ENCODE measurements at places on chromosomes 5 and 9. TPM values are rescaled to one million over a fixed set of nuclear protein-coding genes. Genes with fewer than 3 reads are reported as not detected.
A peak's percentile ranks its signal among the peaks of the same experiment; 100 is the strongest.

DNA sequence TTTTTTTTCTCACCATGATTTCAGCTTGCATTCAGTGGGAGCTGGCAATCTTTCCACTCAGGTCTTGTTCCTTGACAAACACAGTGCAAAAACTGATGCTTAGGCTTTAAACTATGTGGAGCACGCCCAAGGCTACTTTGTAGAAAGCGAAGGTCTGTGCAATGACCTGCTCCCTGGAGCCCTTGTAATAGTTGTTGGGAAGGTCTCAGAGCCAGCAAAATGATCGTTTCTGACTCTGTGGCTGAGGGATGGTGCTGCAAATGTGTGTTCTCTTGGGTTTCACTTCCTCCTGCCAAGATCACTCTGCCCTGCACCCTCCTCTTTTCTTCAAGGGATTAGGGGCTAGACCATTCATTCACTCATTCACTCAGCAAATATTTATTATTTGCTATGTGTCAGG is 249.7 kb upstream of the MAP3K1 start:
- DNase-seq = no peak

DNA sequence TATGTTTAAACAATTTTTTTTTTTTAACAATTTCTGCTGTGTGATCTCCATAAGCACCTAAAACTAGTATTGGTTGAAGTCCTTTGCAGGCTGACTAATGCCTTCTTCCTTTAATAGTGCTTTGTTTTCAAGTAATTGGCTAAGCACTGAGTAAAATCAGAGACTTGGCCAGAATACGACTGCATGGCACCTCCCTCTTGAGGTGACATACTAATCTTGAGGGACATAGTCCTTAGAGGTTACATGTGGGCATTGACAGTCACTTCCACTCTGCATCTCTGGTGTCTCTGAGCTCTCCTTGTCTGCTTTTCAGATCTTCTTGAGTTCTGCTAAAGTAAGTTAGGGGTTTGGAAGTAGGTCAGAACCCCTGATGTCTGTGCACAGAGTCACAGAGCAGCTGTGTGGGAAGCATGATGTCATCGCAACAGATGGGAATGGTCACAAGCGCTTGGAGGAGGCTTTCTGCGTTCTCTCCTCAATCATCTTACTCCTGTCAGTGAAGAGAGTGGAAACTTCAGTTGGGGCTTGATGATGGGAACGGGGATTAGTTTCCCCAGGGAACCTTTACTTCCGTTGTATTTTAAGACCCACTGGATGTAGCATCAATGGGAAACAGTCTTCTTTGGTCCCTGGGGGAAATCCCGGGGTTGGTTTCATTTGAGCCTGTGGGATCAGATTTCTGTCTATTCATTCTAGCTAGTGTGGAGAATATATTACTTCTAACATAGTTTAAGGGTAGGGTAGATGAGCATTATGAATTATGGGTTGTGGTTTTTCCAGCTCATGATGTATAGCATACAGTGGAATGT is 136.9 kb downstream of the ARHGAP26 start:
- peak; percentile 96 for DNase-seq

Gene ALDH7A1
- total RNA-seq = 95.2 TPM

Gene FOXD4L5
- 0.13 TPM for total RNA-seq

DNA sequence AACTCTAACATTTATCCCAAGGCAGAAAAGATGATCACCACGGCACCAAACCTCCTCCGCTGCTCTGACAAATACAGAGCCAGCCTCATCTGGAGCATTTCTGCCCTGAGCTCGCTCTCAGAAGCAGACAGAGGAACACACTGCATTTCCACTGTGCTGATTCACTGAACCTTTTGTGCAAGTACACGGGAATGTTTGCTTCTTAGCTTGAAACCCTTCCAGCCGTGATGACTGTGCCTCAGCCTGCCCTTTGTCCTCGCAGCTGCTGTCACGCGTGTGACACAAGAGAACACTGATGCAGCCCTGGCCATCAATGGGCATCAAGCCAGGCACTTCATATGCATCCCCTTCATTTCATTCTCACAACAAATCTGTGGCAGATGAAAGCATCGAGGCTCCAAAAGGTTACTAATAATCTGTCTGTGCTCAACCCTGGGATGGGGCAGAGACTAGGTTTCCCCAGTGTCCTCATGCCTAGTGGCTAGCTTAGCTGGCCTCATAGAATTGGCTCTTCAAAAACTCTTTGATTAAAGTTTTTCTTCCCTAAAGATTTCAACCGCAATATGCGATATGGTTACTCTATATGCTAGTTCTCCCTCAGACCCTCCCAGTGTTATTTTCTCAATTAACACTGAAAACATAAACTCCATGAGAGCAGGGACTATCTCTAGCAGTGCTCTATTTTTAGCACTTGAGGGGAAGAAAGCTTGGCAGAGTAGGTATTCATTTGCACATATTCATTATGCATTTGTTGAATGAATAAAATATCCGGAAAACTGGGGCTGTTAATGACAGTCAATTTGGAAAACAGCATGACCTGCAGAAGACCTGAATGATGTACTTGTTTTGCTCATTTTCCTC is 7.3 kb downstream of the CDC14B start:
- DNase-seq = peak; percentile 53

DNA sequence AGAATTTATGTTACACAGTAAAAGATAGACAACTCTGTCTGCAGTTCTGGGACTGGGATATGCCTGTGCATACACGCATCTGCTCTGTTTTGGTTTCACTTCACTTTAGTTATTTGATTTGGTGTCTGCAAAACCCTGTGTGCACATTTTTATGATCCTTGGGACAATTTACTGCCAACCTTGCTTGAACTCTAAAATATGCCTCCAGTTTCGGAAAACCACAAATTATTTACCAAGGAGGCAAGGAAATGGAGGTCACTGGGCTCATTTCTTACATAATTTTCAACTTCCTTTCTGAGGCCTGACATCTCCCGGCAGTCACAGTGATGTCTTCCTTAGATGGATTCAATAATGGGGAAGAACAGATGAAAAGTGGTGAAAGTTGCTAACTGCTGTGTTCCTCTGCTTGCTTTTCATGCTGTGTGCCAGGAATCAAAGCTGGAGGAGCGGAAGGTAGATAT is 61.2 kb upstream of the TAF11L2 start:
- DNase-seq = peak; percentile 94

DNA sequence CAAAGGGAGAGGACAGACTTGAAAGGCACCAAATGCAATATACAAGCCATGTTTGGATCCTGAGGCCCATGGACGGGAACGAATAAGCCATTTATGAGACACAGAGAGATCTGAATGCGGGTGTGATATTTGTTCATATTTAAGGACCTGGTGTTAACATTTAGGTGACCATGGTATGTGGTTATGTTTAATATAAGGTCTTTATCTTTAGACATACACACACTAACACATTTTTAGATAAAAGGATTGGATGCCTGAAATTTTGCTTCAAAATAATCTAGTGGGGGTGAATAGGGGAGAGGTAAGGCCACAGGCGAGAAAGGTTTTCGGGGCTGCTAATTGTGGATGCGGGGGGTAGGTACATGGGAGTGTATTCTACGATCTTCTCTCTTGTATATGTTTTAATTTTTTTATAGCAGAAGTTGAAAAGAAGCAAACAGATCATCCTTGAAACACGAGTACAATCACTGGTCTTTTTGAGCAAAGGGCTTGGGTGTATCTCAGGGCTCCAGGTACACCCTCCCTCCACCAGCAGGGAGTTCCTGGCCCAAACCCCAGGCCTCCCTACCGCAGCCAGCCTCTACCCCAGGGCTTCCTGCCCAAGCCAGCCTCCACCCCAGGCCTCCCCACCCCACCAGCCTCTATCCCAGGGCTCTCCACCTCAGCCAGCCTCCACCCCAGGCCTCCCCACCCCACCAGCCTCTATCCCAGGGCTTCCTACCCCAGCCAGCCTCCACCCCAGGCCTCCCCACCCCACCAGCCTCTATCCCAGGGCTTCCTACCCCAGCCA is 12.2 kb downstream of the AKNA start:
- DNase-seq = no peak

DNA sequence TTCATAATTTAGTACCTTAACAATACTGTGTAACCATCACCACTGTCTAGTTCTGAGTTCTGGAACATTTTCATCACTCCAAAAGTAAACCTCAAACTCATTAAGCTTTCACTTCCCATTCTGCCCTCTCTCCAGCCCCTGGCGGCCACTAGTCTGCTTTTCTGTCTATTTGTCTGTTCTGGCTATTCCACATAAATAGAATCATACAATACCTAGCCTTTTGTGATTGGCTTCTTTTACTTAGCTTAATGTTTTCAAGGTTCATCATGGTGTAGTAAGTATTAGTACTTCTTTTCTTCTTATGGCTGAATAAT is 138.7 kb downstream of the RAPGEF6 start:
- no peak for DNase-seq

Gene PSMB7
- 355 TPM for total RNA-seq

GRCh38 chr5:151461312-151461711 is 13.9 kb downstream of the SLC36A1 start:
- DNase-seq = no peak

DNA sequence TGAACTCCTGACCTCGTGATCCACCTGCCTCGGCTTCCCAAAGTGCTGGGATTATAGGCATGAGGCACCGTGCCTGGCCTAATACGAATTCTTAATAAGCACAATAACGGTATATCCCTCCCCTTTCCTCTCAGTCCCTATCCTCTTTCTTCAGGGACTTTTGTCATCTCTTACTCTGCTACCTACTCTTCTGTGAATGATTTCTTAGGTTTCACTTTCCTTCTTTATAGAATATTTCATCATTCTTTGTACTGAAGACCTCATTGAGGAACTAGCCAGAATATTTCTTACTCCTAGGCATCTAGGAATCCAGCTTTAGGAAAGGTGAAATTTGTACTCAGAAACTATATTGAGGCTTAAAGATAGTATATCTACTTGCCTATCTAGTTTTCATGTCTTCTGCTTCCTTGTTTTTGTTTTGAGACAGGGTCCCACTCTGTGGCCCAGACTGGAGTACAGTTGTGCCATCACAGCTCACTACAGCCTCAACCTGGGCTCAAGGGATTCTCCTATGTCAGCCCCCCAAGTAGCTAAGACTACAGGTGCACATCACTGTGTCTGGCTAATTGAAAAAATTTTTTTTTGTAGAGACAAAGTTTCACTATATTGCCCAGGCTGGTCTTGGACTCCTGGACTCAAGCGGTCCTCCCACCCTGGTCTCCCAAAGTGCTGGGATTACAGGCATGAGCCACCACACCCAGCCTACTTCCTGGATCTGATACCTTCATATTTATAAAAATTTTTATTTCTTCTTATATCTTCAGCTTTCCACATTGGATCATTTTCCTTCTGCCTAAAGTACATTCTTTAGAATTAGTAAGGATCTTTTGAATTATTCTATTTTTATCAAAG is 69.7 kb downstream of the GPBP1 start:
- DNase-seq = no peak

- DNase-seq = peak; percentile 76
Measured at GRCh38 chr9:136840140-136840876, 2.0 kb upstream of the AJM1 start.

- DNase-seq = no peak
Measured at GRCh38 chr5:60372786-60373185, 327.2 kb downstream of the DEPDC1B start.

DNA sequence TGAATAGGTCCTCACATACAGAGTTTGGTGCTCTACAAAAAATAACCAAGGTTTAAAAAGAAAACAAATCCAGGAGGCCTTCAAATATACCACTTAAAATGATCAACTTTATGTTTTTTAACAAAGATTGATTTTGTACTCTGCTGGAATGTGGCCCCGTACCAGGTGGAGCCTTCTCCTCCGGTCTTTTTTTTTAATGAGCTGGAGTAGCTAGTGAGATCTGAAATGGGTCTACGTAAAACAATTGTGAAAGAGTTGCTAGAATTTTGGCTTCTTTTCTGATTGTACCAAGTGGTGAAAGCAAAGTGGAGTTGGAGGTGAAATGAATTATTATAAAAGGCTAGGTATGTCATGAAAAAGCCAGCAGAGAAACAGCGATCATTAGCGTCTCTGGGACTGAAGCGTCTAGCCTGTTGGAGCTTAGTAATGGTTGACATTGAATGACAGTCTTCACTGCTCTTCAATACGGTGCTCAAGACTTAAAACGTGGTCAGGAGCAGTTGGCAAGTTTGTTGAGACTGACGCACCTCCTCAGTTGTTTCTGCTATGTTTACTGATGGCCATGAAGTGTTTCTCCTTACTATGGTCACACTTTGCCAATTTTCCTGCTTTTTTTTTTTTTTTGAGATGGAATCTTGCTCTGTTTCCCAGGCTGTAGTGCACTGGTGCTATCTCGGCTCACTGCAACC is 84.4 kb downstream of the DAPK1 start:
- DNase-seq = no peak

Gene KCNMB1
- total RNA-seq = not detected

- DNase-seq = no peak
Measured at GRCh38 chr5:88948746-88949600, 66.0 kb upstream of the MEF2C start.

DNA sequence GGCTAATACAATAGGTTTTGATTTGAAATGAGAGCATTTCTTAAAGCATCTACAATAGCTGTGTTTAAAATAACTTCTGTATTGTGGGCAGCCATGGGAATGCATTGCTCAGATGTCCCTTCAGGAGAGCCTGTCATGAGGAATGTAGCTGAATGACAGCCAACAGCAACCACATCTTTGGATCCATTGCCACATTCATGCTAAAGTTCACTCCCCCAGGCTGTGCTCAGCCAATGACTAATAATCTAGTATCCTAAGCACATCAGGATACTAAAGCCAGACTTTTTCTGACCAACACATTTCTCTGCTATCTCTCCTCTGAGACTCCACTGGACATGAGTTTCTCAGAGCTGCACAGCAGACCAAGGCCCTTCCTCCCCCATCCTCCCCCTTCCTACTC is 45.5 kb downstream of the HTR1A start:
- no peak for DNase-seq

Gene SHOC1
- not detected for total RNA-seq

- DNase-seq = no peak
Measured at GRCh38 chr5:76000582-76000981, 82.6 kb upstream of the SV2C start.

Gene F2RL2
- total RNA-seq = 14.0 TPM

Gene IRF1
- 5.7 TPM for total RNA-seq

Gene ICE1
- 37.2 TPM for total RNA-seq

- no peak for DNase-seq
Measured at GRCh38 chr5:57734296-57734695, 251.7 kb upstream of the ACTBL2 start.

DNA sequence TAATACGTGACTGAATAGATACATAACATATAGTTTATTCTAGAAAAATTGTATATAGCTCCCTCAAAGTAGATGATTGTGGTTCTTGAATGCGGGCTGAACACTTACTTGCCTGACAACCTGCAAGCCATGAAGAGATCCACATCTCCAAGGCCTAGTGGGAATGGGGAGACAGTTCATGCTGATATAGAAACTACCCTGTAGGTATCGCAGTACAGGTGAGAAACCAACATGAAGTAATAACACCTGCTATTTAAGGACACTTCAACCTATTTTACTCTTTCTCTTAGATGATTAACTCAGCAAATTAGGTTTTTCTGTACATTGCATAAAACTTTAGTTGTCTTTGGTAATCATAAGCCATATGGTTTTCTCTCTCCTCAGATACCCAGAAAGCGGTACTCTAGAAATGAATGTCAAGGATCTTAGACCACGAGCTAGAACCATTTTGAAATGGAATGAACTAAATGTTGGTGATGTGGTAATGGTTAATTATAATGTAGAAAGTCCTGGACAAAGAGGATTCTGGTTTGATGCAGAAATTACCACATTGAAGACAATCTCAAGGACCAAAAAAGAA is 47.3 kb downstream of the UHRF2 start:
- no peak for DNase-seq

Gene CBY3
- total RNA-seq = not detected

- no peak for DNase-seq
Measured at GRCh38 chr5:68192679-68193060, 22.9 kb upstream of the PIK3R1 start.

Gene IRX2
- total RNA-seq = not detected
